ENCODE measurements at places on chromosomes 11 and 22.

DNA sequence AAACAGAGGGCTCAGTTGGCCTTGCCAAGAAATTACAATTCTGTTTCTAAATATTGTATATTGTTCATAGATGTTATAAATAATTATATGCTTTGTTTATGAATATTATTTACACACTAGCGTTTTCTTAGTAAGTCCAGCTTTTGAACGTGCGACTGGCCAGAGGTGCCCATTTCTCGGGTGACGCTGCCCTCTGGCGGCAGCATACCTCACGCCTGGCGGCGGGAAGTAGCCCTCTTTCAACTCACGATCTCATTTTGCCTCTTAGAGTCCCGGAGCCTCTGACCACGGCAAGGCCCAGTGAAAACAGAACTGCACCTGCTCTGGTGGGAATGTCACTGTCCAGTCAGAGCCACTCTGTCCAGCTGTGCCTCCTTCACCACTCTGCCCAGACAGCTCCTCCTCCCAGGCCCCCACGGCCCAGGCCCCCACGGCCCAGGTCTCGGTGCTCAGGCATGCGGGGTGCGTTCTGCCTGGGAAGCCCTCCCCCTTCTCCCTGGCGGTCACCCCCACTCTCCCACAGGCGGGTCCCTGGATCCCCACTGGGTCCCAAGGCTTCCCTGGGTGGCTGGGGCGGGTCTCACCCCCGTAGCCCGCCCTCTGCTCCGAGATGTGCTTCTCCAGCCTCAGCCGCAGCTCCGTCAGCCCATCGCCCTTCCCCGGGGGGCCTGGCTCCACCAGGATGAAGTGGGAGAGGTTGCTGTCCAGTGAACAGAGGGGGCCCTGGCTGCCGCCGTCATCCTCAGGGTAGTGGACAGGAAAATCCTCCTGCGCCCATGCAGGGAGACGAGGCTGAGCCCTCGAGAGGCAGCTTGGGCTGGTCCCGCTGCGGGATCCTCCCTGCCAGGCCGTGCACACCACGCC is 19.3 kb downstream of the TSSC4 start:
- DNase-seq = peak; percentile 47

GRCh38 chr11:115340874-115341273 is 163.3 kb downstream of the CADM1 start:
- no peak for DNase-seq

DNA sequence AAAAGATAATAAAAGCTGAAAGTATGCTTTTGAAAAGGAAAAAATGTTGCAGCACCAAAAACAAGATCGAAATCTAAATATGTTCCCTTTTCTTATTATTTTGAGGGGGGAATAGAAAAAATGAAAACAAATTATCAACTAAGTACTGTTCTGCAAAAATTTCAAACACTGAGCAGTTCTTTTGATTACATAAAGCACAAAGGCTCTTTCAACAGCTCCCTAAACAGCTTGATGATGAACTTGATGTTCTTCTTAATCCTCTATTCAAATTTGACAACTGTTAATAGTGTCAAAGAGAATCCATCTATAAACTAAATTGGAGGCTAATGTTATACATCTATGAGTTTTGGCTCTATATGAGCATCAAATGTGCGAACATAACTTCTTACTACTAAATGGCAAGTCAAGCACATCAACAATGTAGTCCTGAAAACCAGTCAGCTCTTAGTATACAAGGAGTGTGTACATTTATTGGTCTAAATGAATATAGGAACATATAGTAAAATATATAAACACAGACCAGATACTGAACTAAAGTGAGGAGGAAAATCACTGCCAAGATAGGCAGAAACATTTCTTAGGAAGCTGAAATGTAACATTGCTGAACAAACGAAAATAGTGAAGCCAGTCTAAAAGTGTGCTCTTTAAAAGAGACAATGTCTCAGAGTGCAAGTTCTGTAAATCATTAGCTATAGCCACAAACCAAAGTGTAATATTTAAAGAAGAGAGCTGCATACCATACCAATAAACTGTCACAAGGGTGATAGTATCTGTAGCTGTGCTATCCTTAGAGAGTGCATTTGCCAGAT is 94.3 kb downstream of the SOX6 start:
- DNase-seq = no peak

- no peak for DNase-seq
Measured at GRCh38 chr22:25490896-25491295, 73.6 kb upstream of the GRK3 start.

DNA sequence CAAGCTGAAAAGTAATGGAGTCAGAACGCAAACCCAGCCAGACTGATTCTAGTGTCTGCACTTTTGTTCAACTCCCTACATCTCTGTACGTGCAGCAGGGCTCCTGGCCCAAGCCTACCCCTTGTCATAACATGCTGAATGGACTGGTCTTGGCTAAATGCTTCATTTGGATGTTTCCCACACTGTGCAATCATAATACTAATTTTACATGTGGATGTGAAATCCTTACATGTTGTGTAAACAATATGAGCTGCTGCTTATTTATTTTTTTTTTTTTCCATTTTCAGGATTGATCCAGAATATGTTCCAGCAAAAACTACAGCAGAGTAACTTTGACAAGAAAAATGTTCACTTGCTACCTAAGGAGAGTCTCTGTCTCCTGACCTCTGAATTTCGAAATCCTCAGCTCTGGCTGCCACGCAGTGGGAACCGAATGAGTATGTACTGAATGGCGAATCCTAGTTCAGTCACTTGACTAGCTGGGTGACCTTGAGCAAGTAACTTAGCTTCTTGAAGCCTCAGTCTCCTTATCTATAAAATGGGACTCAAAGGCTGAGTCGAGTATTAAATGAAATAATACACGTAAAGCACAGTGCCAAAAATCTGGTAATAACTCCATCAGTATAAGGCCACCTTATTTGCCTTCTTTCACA is 133.4 kb downstream of the EHF start:
- no peak for DNase-seq

GRCh38 chr22:30219668-30220278 is 26.8 kb downstream of the LIF start:
- DNase-seq = no peak

DNA sequence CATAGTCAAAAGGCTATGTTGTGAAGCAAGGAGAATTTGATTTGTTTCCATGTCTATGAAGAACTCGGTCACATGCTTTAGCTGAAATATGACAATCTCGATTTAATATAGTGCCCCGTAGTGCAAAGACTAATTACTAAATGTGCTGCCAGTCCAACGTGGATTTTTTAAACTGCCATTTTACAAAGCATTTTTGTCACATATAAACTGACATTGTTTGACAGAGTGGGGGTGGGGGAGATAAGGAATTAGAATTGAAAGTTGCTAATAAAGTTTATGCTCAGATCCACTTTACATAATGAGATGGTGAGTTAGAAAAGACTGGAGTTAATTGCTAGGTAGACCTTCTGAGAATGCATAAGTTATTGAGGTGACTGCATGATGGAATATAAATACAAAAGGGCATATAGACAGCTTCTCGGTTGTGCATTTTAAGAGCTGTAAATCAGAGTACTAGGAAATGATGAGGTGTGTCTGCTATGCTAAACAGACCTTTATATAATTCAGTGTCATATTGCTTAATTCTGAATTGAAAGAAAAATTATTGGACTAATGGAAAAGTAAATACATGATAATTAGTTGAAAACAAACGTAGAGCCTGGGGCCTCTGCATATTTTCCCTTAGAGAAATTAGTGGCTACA is 158.9 kb upstream of the MTNR1B start:
- no peak for DNase-seq

DNA sequence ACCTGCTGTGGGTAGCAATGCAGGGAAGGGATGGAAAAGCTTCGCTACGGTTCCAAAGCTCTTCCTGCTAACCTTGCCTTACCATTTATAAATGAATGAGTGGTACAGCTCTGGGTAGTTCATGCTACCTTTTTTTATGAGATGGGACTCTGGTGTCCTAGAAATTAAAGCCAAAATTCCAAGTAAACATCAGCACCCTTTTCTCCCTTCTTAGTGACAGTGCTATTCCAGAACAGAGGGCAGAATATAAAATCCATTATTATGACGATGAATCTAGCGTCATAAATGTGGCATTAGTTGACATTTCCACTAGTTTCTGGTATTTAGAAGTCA is 447 bp upstream of the SVIP start:
- no peak for DNase-seq

DNA sequence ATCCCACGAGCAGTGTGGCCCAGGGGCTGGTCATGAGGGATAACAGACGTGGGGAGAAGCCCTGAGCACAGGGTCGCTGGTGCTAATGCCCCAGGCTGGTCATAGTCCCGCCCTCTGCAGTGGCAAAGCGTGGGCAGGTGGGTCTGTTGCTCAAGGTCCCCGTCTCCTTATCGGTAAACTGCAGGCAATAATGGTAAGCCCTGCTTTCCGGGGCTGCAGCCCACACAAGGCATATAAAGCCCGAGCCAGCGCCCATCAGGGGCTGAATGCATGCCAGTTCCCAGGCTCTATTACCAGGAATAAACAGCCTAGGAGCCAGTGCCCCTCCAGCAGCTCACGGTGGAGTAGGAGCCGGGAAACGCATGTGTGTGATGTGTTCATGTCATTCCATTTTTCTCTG is 261.0 kb downstream of the BRD1 start:
- DNase-seq = no peak

All from effector CD4-positive, alpha-beta T cell (primary cell).